ENCODE measurements at places on chromosomes 4 and X. TPM values are rescaled to one million over a fixed set of nuclear protein-coding genes. Genes with fewer than 3 reads are reported as not detected.

The PWWP3B gene
- 0.36 TPM for total RNA-seq

The HGFAC gene
- not detected for total RNA-seq

The AMBN gene
- total RNA-seq, result not detected

The ASMT gene
- total RNA-seq, result not detected

The KIF4A gene
- total RNA-seq, result 26.8 TPM

The LRP2BP gene
- 0.14 TPM for total RNA-seq

The TIGD4 gene
- 0.12 TPM for total RNA-seq

The ZFP92 gene
- 0.06 TPM for total RNA-seq

The DUX4 gene
- total RNA-seq, result not detected

The OTC gene
- not detected for total RNA-seq

The F8A2 gene
- total RNA-seq, result not detected

The RGS12 gene
- 33.8 TPM for total RNA-seq

The SLC25A31 gene
- total RNA-seq, result not detected

The CT55 gene
- total RNA-seq, result not detected

The LANCL3 gene
- 0.12 TPM for total RNA-seq

The LPAR4 gene
- 0.52 TPM for total RNA-seq

The NUDT10 gene
- 3.2 TPM for total RNA-seq

The PDLIM3 gene
- 8.5 TPM for total RNA-seq

The GPRASP3 gene
- total RNA-seq, result 2.0 TPM

The ZFYVE28 gene
- 1.8 TPM for total RNA-seq

The PPP2R3B gene
- total RNA-seq, result 27.6 TPM

The XK gene
- 0.63 TPM for total RNA-seq
